ENCODE measurements at places on chromosomes 7 and 10. TPM values are rescaled to one million over a fixed set of nuclear protein-coding genes. Genes with fewer than 3 reads are reported as not detected.

- no peak for DNase-seq
Measured at GRCh38 chr10:119333146-119333792, 125.9 kb downstream of the GRK5 start.

DNA sequence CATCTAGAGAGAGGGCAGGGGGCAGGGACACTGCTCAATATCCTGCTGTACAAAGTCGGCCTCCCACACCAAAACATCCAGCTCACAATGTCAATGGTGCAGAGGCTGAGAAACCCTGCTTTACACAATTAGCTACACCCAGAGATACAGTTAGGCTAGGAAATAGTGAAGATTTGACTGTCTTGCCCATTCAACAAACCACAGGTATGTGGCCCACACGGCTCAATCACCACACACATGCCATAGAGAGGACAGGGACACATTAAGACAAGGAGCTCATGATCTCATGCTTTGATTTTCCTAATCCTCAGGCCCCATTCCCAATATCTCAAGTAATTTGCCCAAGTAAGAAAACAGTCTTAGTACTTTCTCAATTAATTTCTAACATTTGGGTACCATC is 110.4 kb downstream of the OSBPL3 start:
- no peak for DNase-seq

- DNase-seq = peak; percentile 5
Measured at GRCh38 chr7:64886956-64887545, 16.0 kb upstream of the ZNF273 start.

- DNase-seq = peak; percentile 45
Measured at GRCh38 chr10:102814873-102815661, 22.1 kb downstream of the CYP17A1 start.

GRCh38 chr10:1251769-1252168 is 195.6 kb downstream of the WDR37 start:
- DNase-seq = no peak

DNA sequence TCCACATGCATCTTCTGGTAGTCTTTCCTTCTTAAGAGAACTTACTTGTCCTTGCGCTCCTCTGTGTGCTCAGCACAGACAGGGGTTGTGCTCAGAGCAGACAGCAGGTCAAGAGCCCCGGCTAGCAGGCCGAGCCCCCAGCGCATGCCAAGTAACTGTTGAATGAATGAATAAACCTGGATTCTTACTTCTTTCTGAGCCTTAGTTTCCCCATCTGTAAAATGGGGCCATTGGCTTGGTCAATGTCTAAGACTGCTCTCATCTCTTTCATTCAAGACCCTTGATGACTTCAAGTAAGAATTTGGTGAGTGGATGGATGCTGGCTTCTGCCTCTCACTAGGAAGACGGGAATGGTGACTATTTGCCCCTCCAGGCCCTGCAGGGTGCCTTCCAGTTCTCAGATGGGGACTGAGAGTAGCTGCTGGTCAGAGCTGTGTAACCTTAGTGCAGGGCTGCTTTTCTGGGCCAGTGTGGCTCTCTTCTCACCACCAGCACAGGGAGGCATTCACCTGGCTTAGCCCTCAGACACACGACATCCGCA is 78.1 kb downstream of the CDH23 start:
- DNase-seq = no peak

DNA sequence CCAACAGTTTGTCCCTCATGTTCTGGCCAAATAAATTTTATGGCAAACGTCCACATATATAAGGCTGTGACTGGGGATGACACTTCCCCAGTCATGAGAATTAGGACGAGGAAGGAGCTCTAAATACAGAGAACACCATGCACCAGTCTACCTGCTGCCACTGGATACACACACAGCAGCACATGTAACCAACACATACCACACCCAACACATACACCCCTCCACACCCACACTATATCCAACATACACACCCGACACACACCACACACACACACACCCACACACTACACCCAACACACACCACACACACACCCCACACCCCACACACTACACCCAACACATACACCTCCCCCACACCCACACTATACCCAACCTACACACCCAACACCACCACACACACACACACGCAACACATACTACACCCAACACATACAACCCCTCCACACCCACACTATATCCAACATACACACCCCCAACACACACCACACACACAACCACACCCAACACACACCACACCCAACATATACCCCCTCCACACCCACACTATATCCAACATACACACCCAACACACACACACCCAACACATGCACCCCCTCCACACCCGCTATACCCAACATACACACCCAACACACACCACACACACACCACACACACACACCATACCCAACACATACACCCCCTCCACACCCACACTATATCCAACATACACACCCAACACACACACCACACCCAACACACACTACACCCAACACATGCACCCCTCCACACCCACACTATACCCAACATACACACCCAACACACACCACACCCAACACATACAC is 74.1 kb downstream of the HIPK2 start:
- DNase-seq = no peak

GRCh38 chr7:105011831-105012502 is 2.0 kb upstream of the KMT2E start:
- no peak for DNase-seq

DNA sequence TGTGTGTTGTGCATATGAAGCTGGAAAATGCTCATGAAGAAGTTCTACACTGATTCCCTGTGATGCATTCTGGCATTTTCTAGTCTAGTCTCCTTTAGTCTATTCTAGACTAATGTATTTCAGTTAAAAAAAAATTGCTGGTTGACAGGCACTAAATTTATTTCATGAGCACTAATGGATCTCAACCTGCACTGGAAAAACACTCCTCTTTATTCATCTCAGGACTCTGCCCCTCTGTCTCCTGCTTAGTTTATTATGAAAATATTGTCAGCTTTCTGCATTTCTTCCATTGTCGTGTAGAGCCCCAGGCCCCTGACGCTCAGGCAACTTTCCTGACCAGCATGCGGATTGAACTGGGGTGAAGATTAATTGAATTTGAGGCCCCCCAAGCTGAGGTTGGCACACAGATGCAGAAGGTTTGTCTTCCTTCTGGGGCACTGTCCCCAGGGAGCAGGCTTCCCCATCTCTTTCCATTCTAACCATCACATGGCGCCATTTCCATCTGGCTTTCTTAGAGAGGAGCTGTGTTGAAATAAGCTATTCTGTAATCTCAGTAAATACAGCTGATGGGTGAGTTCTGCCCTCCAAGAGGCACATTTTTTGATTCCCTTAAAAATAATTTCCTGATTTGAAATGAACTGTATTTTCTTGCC is 128.7 kb downstream of the INSYN2A start:
- no peak for DNase-seq

- DNase-seq = no peak
Measured at GRCh38 chr7:112596981-112597380, 116.2 kb downstream of the LSMEM1 start.

GRCh38 chr7:129362496-129362895 is 71.7 kb upstream of the STRIP2 start:
- DNase-seq = no peak

GRCh38 chr7:116501425-116502167 is 2.1 kb downstream of the CAV2 start:
- DNase-seq = no peak

- DNase-seq = no peak
Measured at GRCh38 chr10:114274616-114275453, 35.8 kb downstream of the VWA2 start.

Gene ANKRD16
- 11.4 TPM for total RNA-seq

- DNase-seq = no peak
Measured at GRCh38 chr10:49185213-49185612, 3.0 kb downstream of the TMEM273 start.

- no peak for DNase-seq
Measured at GRCh38 chr7:16627236-16627635, 18.3 kb downstream of the ANKMY2 start.

GRCh38 chr10:12549297-12549696 is 199.9 kb downstream of the CAMK1D start:
- no peak for DNase-seq

- no peak for DNase-seq
Measured at GRCh38 chr10:8238986-8239385, 184.5 kb downstream of the GATA3 start.

Gene NUPR2
- not detected for total RNA-seq

DNA sequence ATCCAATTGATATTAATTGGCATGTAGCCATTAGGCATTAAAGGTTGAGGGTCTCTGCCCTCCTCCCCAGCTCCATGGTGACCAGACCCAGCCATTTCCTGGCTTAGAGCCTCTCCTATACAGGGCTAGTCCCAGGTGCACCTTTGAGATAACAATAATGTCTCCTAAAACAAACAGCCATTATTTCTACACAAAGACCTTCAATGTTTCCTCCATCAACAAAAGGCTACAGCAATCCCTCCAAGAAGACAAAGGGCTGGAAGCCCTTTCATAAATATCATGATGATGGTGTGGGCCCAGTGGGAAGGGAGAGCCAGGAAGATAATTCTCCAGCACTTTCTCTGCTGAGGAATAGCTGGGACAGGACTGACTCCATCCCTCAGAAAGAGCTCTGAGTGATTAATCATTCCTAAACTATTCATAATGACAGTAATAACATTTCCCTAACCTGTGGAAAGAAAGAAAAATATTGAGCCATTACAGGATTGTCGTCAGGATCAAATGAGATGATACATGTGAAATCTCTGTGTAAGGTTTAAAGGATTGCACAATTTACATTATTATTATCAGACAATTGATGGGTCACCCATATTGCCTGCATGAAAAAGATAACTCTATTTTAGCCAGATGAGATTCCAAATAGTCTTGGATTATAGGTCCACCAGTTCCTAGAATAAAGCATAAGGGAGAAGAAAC is 10.2 kb downstream of the PKD2L1 start:
- no peak for DNase-seq

Gene TRPV5
- total RNA-seq = not detected

- no peak for DNase-seq
Measured at GRCh38 chr10:59960751-59961150, 54.4 kb upstream of the CCDC6 start.

DNA sequence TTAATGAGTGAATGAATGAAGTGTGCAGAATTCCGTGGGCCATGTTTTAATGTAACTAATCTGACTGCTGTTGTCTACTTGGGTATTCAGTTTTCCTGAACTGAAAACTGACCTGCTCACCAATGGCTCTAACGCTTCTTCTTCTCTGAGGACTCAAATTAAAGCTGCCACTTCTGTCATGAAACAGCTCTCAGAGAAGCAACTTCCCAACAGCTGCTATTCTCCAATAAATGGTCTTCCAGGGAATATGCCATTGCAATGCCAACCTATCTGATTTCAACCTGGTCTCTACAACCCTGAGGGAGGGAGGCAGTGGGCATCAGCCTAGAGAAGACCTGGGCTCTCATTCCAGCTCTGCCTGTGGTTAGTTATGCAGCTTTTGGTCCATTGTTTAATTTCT is 69.4 kb downstream of the FRMD4A start:
- no peak for DNase-seq

GRCh38 chr7:127865466-127865865 is 165.8 kb downstream of the LRRC4 start:
- no peak for DNase-seq

GRCh38 chr10:44036425-44036824 is 348.5 kb downstream of the CXCL12 start:
- DNase-seq = no peak

GRCh38 chr10:127161482-127161881 is 34.9 kb downstream of the INSYN2A start:
- DNase-seq = no peak

Gene GOLGA7B
- 0.04 TPM for total RNA-seq

DNA sequence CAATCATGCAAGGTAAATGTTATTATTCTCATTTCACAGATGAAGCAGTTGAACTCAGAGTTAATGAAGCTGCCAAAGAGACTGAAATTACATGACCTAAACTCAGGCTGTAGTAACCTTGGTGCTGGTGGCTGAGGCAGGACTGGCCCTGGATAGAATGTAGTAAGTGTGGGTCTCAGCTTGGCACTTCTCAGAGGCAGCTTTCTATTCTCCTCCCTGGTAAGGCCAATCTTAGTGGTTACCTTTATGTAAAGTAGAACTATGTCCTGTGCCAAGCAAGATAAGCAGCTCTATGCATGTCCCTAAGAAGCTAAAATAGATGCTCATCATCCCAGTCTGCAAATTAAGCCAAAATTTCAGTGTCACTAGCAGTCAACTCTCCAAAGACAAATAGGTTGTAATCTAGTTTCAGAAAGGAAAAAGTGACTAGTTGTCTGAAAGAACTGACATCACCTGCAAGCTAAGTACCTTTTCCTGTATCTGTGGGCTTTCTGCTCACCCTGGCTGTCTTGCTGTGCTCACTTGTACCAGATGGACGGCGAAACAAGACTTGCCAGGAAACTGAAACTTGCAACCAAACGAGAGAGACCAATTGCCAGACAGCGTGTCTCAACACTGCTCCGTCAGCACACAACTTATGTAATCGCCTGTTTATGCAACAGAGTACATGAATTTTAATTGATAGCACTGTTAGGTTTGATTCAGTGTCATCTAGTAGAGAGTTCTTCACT is 43.7 kb downstream of the CH25H start:
- no peak for DNase-seq

Gene EBF3
- total RNA-seq = 0.04 TPM

Gene UBN2
- 26.3 TPM for total RNA-seq

DNA sequence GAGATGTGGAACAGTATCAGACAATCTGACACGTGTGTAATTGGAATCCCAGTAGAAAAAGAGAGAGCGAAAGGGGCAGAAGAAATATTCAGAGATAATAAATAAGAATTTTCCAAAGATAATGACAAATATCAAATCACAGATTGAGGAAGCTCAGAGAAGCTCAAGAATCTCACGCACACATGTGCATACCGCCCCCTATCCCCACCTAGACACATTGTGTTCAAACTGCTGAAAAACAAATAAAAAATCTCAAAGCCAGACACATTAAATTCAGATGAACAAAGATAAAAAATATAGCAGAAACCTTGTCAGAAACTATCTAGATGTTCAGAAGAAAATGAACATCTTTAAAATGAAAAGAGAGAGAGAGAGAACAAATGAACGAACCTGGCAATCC is 17.2 kb downstream of the SFR1 start:
- DNase-seq = no peak

- DNase-seq = no peak
Measured at GRCh38 chr10:132790934-132791829, 5.2 kb upstream of the NKX6-2 start.

Gene HMX2
- total RNA-seq = 0.35 TPM

GRCh38 chr10:122999347-122999746 is 9.2 kb downstream of the IKZF5 start:
- no peak for DNase-seq

- no peak for DNase-seq
Measured at GRCh38 chr10:94879214-94879613, 59.2 kb upstream of the CYP2C9 start.

DNA sequence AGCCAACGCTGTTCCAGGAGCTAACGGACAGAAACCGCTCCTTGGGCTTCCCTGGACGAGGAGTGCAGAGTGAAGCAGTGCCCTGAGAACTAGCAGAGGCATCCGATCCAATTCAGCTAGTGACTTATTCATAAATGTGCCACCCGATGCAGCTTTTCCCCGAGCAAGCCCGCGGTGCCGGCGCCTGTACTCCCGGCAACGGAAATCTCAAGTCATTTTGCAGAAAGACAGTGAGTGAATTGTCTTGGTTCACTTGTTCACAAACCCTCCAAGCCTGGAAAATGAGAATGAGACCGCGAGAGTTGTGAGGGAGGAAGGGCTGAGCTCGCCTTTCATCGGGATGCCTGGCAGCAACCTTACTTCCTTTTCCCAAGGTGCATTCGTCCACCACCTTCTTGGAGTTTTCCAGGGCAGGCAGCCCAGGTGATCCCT is 87.5 kb downstream of the COBL start:
- DNase-seq = peak; percentile 28

GRCh38 chr7:130930681-130931080 is 196.7 kb upstream of the KLF14 start:
- no peak for DNase-seq

- no peak for DNase-seq
Measured at GRCh38 chr7:135349746-135350145, 116.1 kb downstream of the STRA8 start.

Data from H9 (cell line).